ENCODE measurements at places on chromosomes 2 and 18.

- no peak for DNase-seq
Observed at GRCh38 chr2:133039531-133039930, 369.5 kb upstream of the LYPD1 start.

DNA sequence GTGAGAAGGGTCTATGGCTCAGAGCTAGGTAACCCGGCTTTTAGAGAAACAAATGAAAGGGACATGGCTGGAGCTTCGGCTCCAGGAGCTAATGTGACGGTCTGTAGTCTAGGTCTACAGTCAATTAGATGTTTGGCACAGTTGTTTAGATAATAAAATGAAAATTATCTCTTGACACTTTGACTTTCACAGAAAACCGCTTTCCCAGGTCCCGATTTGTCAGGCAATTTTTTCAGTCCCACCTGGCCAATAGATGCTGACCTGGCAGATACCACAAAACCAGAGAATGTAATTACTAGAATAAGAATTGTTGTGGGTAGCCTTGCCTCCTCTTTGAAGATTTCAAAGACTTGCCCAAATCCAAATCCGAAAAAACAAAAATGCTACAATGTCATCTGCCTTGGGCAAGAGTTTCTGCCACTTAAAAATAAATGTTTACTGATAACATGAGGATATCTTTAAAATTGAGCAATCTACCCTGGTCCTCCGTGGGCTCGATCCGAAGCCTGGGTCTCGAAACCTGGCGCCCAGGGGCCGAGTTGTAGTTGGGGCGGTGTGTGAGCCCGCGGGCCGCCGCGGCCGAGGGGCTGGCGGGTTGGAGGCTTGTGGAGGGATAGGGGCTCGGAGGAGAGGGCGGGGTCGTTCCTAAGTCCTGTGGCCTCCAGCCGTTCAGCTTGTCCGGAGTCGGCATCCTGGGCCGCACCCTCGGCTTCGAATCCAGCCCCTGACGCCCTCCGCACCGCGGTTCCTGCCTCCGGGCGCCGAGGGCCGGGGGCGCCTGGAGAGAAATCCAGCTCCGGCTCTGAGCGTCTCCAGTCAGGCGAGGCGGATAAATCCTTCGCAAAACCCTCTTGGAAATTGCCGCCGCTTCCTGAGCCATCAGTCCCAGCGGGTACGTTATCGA lies 2.3 kb downstream of the EMX1 start:
- no peak for DNase-seq

DNA sequence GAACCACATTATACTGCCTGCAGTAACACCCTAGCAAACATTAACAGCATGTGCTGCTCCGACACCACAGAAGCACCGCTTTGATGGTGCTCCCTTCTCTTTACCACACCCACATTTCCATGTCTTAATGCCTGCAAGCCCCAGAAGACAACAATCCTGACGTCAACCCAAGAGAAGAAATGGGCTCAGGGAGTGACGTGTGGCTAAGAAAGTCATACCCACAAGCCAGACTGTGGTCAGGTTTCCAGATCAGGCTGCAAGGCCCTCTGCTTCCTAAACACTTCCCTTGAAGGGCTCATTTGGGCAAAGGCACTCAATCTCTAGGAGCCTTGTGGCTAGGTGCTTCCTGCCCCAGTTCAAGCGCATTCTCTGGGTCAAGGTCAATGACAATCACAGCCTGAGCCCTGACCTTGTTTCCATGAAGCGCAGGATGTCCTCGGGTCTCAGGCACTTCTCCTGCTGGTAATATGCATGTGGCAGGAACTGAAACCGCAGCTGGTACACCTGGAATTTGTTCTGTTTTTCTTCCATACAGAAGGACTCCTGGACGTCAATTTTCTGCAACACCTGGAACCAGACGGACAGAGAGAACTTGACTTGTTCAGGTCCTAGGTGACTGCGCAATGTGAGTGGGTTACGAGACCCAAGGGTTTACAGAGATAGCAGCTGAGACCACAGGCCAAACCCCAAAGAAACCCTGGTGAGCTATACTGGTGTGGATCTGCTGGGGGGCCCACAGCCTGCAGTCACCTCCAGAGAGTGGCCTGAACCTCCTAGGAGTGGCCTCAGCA lies 67.2 kb downstream of the POLR1A start:
- peak; percentile 57 for DNase-seq

- peak; percentile 45 for DNase-seq
Observed at GRCh38 chr2:53913721-53914120, 54.0 kb upstream of the GPR75 start.

- no peak for DNase-seq
Observed at GRCh38 chr2:138741851-138742250, 38.3 kb downstream of the NXPH2 start.

GRCh38 chr2:45890819-45891218 lies 239.3 kb downstream of the PRKCE start:
- DNase-seq: no peak

DNA sequence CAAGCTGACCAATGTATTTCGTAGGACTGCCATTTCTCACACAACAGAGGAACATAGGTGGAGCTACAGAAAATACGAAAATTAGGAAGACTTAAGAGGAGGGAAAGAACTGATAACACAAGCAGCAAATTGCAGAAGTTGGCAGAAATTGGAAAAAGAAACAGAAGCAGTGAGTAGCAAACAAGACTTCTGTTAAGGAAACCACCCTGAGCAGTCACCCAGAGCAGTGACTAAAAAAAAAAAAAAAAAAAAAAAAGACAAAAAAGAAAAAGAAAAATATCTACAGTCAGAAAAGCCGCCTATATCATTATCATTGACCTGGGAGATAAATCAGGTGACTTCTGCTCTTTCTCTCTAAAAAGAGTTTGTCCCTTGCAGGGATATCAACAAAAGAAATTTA lies 21.4 kb downstream of the STK17B start:
- no peak for DNase-seq

- peak; percentile 86 for DNase-seq
Observed at GRCh38 chr2:226887940-226888339, 52.1 kb downstream of the RHBDD1 start.

GRCh38 chr2:99805930-99806476 lies 316.2 kb upstream of the REV1 start:
- peak; percentile 41 for DNase-seq

GRCh38 chr2:237223201-237223861 lies 137.6 kb downstream of the COPS8 start:
- DNase-seq: peak; percentile 100

- DNase-seq: peak; percentile 72
Observed at GRCh38 chr2:231715988-231716616, 7.8 kb downstream of the PTMA start.

GRCh38 chr2:239762655-239763269 lies 262.4 kb downstream of the NDUFA10 start:
- no peak for DNase-seq

DNA sequence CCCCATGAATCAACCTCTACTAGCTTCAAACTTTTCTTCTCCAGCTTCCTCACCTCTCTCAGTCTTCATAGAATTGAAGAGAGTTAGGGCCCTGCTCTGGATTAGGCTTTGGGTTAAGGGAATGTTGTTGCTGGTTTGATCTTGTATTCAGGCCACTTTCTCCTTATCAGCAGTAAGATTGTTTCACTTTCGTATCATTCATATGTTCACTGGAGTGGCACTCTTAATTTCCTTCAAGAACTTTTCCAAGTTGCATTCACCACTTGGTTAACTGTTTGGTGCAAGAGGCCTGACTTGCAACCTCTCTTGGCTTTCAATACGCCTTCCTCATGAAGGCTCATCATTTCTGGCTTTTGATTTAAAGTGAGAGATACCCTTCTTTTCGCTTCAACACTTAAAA lies 22.8 kb downstream of the OXER1 start:
- no peak for DNase-seq

GRCh38 chr2:55158111-55158814 lies 73.8 kb downstream of the CLHC1 start:
- no peak for DNase-seq

GRCh38 chr2:3461801-3462492 lies 57.4 kb downstream of the ADI1 start:
- DNase-seq: peak; percentile 55

DNA sequence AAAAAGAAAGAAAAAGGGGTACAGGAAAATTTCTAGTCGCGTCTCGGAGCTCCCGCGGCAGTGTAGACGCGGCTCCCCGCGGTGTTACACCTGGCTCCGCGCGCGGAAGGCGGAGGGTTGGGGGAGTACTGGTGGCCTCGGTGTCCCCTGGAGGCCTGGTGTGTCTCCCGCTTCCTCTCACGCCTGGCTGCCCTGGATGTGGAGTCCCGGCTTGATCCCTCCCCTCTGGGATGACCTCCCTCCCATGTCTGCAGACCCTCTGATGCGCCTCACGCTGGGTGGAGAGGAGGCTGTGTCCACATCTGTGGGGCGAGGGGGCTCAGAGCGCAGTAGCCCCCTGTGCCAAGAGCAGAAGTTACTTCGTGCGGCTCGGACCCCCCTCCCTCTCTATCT lies 1.2 kb downstream of the KIF5C start:
- DNase-seq: no peak

GRCh38 chr2:240921995-240922244 lies 15.8 kb downstream of the CROCC2 start:
- DNase-seq: no peak

- peak; percentile 21 for DNase-seq
Observed at GRCh38 chr2:241636182-241637017, 558 bp downstream of the THAP4 start.

DNA sequence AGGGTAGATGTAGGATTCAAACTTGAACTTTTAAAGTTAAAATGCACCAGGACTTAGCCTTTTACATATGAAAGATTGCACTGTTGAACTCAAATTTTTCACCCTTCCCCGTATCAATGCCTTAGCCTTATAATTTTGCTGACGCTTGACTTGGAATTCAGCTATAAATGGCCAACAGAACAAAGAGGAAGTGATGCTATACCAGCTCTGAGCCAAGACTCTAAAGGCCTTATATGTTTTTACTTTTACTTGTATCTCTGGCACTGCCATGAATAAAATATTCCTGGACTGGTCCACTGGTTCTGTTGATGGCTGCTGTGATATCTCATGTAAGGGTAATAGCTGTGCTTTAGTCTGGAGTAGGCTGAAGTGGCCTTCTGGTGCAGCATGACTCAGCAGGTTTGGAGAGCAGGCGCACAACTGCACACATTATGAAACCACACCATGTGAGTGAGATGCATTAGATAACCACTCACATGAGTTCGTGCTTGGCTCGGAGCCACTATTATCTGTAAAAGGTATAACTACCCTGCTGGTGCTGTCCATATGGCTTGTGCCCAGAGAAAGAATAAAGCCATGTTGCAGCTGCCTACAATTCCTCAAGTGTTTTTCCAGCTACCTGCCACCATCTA lies 8.4 kb upstream of the IER3IP1 start:
- peak; percentile 11 for DNase-seq

DNA sequence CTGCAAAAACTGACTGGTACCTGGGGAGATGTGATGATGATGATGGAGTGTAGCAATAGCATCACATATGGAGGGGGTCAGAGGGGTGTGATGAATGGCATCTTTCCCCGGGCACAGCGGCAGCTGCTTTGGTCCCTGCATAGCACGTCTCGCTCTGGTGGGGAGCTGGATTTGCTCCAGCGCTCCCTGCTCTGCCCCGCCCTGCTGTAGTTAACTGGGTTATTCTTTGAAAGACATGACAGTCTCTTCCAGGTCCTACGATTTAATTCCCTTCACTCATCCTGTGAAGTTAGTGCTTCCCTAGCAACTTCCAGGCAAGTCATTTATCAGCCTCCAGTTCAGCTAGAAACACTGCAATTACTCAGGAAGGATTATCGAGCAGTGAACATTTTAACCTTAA lies 463.1 kb downstream of the TSN start:
- no peak for DNase-seq

- DNase-seq: no peak
Observed at GRCh38 chr18:3238742-3239141, 8.9 kb upstream of the MYL12A start.

DNA sequence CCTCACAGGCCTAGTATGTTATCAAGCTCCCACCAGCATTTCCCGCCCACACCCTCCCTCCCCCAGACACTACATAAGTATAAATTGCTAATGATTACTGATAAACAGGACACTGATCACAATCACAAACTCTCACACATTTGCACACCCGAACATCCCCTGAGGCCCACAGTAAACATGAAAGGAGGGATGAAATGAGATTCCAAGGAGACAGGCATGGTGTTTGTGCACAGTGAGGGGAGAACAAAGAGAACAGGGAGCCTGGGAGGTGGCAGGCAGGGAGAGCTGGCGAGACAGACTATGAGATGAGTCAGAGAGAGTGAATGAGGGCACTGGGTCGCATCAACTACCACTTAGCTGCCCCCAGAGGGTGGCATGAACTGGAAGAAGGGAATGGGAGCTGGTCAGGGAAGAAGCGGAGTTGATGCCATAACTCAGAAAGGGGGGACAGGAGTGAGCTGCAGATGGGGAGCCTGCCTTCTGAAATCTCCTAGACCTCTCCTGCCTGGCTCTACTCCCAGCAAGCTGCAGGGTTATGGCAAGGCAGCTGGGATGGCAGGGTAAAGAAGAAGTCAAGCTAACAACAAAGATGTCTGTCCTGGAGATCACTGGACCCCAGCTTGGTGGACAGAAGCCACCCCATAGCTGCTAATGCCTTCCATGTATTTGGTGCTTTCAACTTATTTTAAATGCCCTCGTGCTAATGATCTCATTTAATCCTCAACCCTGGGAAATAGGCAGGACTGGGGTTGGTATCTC lies 5.1 kb downstream of the KIF3C start:
- DNase-seq: no peak

GRCh38 chr2:61419570-61419969 lies 51.3 kb downstream of the USP34 start:
- DNase-seq: no peak

- peak; percentile 43 for DNase-seq
Observed at GRCh38 chr18:49920731-49921130, 107.4 kb upstream of the ACAA2 start.

- DNase-seq: peak; percentile 75
Observed at GRCh38 chr2:226354434-226354833, 445.2 kb downstream of the IRS1 start.

GRCh38 chr2:160689441-160689840 lies 195.8 kb upstream of the RBMS1 start:
- no peak for DNase-seq

Measured in fibroblast of skin of right quadriceps (primary cell).